ENCODE measurements at places on chromosomes 5 and 9.
A peak's percentile ranks its signal among the peaks of the same experiment; 100 is the strongest.

- DNase-seq: peak; percentile 66
Measured at GRCh38 chr9:136546697-136547501, 1.1 kb upstream of the NOTCH1 start.

- DNase-seq: peak; percentile 73
Measured at GRCh38 chr5:59843511-59844213, 49.9 kb downstream of the PDE4D start.

DNA sequence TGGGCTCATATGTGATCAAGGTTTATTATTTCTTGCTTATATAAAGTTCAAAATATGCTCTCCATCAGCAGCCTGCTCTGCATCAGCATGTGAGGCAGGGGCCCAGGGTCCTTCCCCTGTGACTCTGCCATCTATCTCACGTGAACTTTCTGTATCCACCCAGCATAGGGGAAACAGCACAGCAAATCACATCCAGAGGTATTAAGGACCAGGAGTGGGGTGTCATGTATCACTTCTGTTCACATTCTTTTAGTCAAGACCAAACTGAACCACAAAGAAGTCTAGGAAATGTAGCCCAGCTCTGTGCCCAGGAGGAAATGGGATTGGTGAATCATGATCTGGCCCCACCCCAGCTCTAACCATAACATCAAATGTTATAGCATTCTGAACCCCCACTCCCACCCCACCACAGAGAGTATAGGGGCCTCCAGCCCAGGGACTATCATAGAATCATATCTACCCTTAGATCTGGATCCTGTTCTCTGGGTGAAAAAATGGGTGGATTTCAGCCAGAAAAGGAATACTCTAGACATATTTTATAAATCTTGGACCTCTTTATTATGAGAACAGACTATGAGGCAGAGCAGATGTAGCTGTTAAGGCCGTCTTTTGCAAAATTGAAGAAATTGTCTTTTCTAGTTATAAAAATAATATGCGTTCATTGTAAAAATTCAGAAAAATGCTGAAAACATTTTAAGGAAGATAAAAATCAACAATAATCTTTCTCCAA, 473.7 kb downstream of the ARHGEF28 start:
- DNase-seq: no peak

DNA sequence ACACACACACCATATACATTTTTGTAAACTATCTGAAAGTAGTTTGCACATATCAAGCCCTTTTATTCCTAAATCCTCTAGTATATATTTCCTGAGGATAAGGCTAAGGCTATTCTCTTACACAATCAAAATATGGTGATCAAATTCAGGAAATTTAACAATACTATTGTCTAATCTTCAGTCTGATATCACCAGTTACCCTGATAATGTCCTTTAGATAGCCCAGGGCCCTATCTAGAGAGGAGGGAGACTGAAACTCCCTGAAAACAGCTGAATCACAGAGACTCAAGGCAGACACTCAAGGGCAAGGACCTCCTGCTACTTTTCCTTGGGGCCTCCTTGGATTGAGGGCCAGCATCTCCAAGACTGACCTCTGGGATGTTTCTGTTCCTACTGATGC, 30.4 kb downstream of the PTTG1 start:
- no peak for DNase-seq

DNA sequence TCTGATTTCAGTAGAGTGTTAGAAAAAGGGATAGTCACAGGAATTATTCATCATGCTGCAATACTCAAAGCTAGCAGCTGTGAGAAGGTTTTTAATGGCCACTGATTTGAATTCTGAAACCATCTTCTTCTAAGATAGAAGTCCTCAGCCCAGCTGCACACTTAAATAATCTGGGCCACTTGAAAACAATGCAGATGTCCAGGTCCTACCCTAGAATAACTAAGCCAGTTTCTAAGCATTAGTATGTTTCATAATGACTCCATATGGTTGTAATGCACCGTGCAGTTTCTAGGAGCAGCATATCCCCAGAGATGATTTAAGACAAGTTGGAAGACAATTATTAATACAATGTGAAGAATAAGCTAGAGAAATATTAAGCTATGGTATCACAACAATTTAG, 159.9 kb upstream of the FBXL17 start:
- DNase-seq: no peak
